ENCODE measurements at places on chromosomes 16 and 17.

DNA sequence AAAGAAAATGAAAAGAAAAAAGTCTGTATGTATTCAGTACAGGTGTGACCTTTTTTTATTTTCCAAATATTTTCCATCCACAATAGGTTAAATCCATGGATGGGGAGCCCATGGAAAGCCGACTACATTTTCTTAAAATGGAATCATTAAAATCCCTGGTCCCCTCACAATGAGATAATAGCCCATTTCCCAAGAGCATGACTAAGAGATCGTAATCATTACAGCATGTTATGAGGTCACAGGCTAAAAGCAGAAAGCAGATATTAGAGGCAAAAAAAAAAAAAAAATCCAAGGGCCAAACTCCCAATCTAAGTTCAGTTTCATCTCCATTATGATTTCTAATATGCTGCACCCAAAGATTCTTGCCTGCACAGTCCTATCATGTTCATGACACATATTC, 44.7 kb downstream of the CYTH1 start:
- DNase-seq: peak; percentile 13

DNA sequence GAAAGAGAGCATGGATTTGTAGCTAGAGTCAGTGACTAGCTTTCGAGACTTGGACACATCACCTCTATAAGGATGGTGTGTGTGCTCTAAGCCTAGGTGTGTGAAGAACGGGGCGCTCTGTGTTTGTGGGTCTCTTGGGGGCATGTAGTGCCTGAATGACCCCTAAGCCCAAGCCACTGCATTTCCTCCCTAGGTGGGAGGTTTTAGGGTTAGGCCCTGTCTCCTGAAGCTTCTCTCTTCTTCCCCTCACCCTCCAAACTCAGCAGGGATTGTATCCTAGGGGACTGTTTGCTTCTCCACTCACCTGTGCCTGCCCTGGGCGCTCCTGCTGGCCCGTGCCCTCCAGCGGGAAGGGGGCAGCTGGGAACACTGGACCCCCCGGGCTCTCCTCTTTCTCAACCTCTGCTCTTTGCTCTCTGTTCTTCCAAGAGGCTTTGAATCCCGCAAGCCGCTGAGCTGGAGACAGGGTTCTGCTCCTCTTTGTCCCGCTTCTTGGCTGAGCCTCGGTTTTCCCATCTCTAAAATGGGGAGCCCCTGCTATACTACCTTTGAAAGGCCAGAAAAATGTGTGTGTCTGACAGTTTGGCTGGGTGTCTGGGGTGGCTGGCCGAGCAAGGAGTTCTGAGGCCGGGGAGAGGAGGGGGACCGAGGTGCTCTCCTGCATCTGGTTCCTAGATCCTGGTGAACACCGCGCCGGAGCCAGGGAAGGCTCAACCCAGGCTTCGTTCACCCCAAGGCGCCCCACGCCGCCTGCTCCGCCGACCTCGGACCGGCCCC, 810 bp downstream of the CYGB start:
- no peak for DNase-seq

DNA sequence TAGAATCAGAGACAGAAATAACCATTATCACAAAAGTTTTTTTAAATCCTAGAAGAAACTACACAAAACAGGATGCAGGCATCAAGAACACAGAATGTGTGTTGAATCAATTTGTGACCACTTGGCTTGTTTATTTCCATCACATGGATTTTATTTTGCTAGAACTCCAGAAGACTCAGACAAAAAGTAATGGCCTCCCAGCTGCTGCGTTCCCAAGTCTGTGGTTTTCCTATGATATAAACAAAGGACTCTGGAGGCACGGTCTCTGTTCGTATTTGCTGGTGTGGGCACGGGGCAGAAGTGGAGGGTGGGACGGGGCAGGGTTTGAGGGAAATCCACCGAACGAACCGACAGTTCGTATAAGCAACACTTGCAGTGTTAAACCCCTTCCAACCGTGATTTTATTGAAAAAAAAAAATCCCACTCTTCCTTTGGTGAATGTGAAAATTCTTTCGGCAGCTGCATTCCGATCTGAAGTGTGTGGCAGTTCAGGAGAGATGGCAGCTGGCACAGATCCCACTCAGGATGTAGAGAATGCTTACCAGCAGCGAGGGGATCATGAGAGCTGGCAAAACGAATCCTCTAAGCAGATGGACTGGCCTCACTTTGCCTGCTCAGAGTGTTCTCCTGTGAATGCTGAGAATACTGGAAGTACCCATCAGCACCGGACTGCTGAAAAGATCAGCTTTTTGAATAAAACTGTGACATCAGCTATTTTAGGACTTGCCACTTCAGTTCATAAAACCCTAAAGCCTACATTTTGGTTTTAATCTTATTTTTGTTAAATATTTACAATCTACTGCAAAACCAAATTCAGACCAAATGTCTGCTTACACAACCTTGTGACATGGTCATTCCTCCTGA, 165.2 kb downstream of the VPS53 start:
- no peak for DNase-seq

- no peak for DNase-seq
These were observed 404.6 kb downstream of the MAF start for GRCh38 chr16:79195938-79196337.

GRCh38 chr17:68381076-68381900, 76.0 kb downstream of the WIPI1 start:
- no peak for DNase-seq

DNA sequence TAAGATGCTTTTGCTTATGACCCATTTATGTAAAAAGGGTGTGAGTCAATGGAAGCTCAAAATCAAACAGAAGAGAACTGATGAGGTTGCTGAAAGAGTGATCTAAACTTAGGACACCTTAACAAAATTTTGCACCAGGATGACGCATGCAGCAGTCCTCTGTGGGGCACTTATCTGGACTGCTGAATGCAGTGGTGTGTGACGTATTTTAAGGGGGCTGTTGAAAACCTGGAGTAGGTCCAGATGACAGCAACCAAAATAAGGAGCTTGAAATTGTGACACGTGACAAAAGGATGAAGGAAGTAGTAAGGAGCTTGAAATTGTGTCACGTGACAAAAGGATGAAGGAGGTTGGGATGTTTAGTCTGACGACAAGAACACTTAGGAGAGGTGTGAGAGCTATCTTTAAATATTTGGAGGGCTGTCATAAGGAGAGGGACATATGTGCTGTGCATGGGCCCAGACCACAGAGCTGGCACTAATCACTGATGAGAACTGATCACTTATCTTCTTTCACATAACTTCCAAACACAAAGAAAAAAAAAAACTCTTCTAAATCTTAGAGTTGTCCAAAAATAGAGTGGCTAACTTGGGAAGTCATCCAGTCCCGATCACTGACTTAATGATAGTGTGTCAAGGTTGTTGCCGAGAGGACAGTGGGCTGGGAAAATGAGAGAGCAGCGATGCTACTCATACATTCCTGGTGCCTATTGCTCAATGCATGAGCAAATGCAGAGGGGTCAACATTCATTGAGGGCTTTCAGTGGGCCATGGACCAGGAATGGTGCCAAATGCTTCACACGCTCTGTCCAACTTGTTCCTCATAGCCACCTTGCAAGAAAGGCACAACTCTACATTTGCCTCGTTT, 264.2 kb upstream of the ZFHX3 start:
- no peak for DNase-seq

- no peak for DNase-seq
These were observed 312.3 kb upstream of the KCNJ16 start for GRCh38 chr17:69762766-69763165.

DNA sequence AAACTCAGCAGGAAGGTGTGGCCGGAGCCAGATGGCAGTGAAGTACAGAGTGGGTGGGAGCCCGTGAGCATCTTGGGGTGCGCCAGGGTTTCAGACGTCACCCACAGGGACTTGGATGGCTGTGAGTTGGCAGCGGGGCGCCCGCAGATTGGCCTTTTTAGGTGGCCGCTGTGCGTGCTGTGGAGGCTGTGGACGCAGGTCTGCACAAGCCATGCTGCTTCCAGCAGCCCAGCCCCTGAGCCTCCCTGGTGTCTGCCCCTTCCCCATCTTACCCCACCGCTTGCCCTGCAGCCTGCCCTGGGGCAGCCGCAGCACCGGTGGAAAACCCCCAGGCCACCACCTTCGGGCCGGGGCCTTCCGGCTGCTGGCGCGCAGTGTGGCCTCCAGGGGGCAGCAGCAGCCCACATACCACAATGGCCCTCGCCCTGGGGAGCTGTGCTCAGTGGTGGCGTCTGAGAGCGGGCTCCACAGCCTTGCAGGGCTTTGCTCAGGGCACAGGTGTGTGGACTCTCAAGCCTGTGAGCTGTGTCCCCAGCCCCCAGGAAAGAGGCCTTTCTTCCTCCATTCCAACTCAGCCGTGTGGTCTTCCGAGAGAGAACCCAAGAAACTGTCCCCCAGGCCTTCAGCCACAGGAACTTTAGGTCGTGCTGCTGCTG, 11.8 kb downstream of the ENDOV start:
- DNase-seq: peak; percentile 51

DNA sequence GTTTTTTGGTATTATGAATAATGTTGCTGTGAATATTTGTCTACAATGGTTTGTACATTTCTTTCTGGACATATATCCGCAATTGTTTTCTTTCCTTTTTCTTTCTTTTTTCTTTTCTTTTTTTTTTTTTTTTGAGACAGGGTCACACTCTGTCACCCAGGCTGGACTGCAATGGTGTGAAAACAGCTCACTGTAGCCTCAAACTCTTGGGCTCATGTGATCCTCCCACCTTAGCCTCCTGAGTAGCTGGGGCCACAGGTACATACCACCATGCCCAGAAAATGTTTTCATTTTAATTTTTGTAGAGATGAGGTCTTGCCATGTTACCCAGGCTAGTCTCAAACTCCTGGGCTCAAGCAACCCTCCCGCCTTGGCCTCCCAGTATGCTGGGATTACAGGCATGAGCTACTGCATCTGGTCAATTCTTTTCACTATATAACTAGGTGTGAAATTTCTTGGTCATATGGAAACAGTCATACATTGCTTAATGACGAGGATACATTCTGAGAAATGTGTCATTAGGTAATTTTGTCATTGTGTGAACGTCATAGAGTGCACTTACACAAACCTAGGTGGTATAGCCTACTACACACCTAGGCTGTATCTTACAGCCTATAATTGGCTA, 15.2 kb downstream of the IL21R start:
- no peak for DNase-seq

DNA sequence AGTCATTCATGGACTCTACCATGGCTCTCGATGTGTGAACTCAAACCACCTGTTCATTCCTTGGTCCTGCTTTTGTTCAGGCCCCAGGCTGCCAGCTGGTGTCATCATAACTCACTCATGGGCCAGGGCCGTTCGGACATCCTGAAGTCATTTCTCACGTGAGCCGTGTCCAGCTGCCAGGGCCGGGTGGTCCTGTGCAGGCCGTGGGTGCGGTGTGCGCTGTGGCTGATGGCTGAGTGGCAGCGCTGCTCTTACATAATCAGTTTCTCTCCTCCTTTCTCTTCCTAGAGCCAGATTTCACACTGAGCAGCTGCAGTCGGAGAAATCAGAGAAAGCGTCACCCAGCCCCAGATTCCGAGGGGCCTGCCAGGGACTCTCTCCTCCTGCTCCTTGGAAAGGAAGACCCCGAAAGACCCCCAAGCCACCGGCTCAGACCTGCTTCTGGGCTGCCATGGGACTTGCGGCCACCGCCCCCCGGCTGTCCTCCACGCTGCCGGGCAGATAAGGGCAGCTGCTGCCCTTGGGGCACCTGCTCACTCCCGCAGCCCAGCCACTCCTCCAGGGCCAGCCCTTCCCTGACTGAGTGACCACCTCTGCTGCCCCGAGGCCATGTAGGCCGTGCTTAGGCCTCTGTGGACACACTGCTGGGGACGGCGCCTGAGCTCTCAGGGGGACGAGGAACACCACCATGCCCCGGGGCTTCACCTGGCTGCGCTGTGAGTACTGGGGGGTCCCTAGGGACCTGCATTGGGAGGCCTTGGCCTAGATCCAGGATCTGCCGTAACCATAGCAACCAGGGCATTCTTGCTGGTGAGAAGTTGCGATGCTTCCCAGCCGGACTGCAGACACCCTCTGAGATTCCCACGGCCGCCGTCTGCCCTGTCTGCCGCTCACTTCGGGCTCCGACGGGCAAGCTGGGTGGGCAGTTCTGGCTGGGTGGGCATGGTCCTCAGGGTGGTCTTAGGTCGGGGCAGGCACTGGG, at the start of gene IL34:
IL34 (plus strand) TSS at position 300 of the 982 bp plus-strand sequence; CDS start at position 689, 389 bp downstream.
- no peak for DNase-seq

- DNase-seq: no peak
These were observed 538 bp upstream of the CCNF start for GRCh38 chr16:2428784-2429033.

- no peak for DNase-seq
These were observed 22.0 kb upstream of the ALDH3A1 start for GRCh38 chr17:19769946-19770652.

DNA sequence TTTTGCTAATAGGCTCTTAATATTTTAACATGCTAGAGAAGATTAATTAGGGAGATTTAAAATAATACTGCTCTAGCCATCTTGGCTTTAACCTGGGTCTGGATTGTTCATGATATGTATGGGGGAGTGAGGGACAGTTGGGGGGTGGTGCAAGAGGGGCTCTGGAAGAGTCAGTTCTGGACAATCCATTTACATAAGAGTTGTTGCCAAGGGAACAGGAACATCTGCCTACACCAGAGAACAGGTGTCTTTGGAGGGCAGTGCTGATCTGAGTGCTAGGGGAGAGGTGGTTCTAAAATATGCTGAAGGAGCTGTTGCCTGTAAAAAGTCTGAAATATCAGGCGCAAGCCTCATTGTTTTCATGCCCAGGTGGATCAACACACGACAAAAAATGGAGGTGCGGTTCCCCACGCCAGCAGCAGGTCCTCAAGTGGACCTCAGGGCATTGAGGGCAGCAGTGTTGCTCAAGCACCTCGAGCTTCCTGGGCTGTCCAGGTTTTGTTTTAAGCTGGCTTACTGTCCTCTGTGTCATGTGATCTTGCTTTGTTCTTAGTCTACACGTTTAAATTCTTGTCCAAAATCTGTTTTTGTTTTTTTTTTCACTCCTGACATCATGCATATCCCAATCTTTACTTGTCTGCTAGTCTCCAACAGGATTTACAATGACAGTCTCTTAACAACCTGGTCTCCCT, 25.4 kb upstream of the WSB1 start:
- DNase-seq: no peak

DNA sequence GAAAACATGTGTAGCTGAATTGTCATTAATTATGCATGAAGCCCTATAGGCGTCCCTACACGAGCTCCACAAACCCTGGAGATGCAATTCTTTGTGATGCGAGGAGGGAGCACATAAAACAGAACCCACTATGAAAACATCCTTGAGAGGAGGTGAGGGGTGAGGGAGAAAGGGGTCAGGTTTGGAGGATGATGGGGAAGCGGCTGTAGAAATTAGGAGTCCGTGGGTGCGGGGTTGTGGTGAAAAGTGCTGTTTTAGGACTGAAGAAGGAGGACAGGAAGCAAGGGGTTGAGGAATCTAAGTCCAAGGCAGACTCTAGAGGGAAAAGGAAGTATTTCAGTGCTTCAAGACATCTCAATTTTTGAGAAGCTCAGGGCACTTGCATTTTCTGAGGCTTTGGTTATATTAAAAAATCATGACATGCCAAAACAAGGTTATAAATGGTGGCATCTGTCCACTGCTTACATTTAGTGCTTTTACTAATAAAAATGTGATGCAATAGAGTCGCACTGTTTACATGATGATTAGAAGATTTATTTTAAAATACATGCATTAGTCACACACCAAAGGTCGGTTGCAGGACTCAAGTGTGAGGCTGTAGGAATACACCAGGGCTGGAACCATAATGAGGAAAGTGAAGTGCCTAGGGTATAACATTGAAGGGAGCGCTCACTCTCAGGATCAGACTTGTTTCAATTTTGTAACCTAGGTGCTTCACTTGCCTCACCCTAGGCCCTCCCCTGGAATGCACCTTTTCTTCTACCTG, 379.5 kb downstream of the HS3ST4 start:
- no peak for DNase-seq

- DNase-seq: no peak
These were observed 9.0 kb upstream of the CCDC154 start for GRCh38 chr16:1453316-1453715.
